ENCODE measurements at places on chromosomes 1 and 21. TPM values are rescaled to one million over a fixed set of nuclear protein-coding genes. Genes with fewer than 3 reads are reported as not detected.

Gene C1orf87
- not detected for polyA plus RNA-seq

Gene KCNJ9
- not detected for polyA plus RNA-seq

Gene HSF2BP
- polyA plus RNA-seq, result 1.6 TPM

Gene BEST4
- 0.31 TPM for polyA plus RNA-seq

Gene PLEKHA6
- polyA plus RNA-seq, result 4.5 TPM

Gene SH2D1B
- polyA plus RNA-seq, result 0.38 TPM

Gene LCE1A
- polyA plus RNA-seq, result not detected

Gene CELSR2
- 0.11 TPM for polyA plus RNA-seq

Gene HES3
- polyA plus RNA-seq, result not detected

Gene KCNA2
- polyA plus RNA-seq, result not detected

Gene NUP210L
- not detected for polyA plus RNA-seq

Gene RUNX3
- 1.4 TPM for polyA plus RNA-seq

Gene CD53
- polyA plus RNA-seq, result 0.33 TPM

Gene INKA2
- polyA plus RNA-seq, result 1.2 TPM

Gene ELF3
- polyA plus RNA-seq, result not detected

Gene GJB5
- polyA plus RNA-seq, result 0.23 TPM

Gene SLAMF7
- polyA plus RNA-seq, result not detected

Gene C4BPB
- polyA plus RNA-seq, result not detected

Gene AMY1A
- not detected for polyA plus RNA-seq

Gene TTC22
- not detected for polyA plus RNA-seq

Gene C4BPA
- not detected for polyA plus RNA-seq

Gene TGFB2
- 1.3 TPM for polyA plus RNA-seq

Gene SPATA6
- polyA plus RNA-seq, result 5.1 TPM

Gene OR2M3
- not detected for polyA plus RNA-seq

Gene MMP23B
- not detected for polyA plus RNA-seq

Gene SPTA1
- polyA plus RNA-seq, result not detected

Gene KRTAP21-2
- not detected for polyA plus RNA-seq

Gene LIPI
- polyA plus RNA-seq, result not detected

Gene RPS27
- polyA plus RNA-seq, result 1,552 TPM

Gene TMEM82
- polyA plus RNA-seq, result not detected

Gene VWA5B1
- not detected for polyA plus RNA-seq

Gene HOOK1
- polyA plus RNA-seq, result not detected

Gene SDC3
- polyA plus RNA-seq, result 6.6 TPM

Gene CYP4A11
- not detected for polyA plus RNA-seq

Gene LMOD1
- polyA plus RNA-seq, result 6.1 TPM

Gene B3GALNT2
- polyA plus RNA-seq, result 13.3 TPM

Gene RRAGC
- polyA plus RNA-seq, result 19.1 TPM

Gene S100A9
- polyA plus RNA-seq, result not detected

Gene TTC24
- not detected for polyA plus RNA-seq

Gene C1orf167
- not detected for polyA plus RNA-seq

Gene NBPF4
- not detected for polyA plus RNA-seq

Gene DNALI1
- polyA plus RNA-seq, result 2.1 TPM

Gene ZSWIM5
- polyA plus RNA-seq, result 0.08 TPM

Gene KIF26B
- polyA plus RNA-seq, result 2.4 TPM

Gene AMY1B
- polyA plus RNA-seq, result not detected

Gene PBX1
- 9.8 TPM for polyA plus RNA-seq

All from GM23248 (cell line).